ENCODE measurements at places on chromosomes 3 and 15. TPM values are rescaled to one million over a fixed set of nuclear protein-coding genes. Genes with fewer than 3 reads are reported as not detected.

DNA sequence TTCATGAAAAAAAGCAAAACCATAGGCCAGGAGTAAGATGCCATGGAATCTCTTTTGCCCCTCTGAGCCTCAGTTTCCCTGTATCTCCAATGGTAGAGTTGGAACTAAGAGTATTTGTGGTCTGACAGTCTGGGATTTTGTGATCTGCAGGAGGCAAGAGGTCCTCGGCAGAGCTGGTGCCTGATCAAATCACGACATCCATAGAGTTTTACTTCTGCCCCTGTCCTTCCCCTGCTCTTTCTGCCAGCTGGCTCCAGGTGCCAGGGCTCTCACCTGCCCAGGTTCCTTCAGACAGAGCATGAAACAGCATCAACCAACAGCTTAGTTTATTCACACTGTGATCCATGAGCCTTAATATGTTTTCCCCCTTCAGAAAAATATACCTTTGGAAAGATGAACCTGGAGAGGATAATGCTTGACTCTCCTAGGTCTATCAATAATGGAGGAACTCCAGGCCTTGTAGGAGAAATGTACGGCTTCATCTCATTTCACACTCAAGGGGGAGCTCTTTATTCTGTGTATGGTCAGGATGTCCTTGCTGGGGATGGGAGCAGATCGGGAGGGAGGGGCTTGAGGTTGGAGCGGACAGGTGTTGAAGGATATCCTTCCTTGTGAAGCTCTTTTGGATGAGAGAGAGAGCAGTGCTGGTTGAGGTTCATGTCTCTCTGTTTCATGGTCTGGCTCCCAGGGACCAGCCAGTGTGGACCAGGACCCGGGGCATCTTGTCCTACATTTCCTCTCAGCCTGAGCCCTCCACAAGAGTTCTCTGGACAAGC, 309.9 kb downstream of the RPLP1 start:
- no peak overlapping the region for H3K4me3 ChIP-seq
- H3K27ac ChIP-seq = no peak overlapping the region
- H3K27me3 ChIP-seq = peaks cover 2% of the 10 kb centered on the region
- no peaks in the 10 kb centered on the region for H3K36me3 ChIP-seq

DNA sequence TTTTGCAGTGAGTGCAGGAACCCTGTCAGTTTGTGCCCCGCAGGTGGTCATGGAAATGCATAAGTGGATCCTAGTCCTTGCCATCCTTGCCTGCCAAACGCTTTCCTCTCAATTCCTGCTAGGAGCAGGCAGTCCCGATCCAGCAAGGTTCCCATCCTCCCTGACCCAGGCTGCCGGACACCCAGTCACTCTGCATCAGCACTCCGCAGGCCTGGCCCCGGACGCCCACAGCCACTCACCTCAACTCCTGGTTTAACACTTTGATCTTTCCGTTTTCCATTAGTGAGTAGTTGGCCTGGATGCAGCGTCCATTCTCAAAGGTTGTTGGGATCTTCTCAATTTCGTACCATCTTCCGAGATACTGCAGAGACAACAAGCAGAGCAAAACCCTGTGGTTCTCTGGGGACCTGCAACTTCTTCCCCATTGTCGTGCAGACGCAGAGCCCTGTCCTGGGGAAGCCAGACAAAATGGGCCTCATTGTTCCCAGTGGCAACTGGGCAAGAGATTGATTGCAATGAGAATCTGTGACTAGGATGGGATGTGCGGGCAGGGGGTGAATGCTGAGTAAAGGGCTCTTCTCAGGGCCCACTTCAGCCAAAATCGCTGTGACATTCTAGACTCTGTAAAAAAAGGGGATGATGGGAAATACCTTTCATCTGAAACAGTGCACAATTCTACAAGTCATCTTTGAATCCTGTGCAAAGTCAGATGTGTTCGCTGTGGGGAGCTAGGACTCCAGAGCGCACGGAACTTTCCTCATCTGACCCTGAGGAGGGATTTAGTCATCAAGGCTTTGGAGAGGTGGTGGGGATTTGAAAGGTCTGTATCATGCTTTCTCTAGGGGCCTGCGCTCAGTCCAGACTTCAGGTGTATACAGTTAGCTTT, 9.9 kb downstream of the APOD start:
- H3K27me3 ChIP-seq = no peaks in the 10 kb centered on the region
- DNase-seq = no peak
- no peak overlapping the region for H3K4me3 ChIP-seq
- H3K4me1 ChIP-seq = no peaks in the 10 kb centered on the region
- no peaks in the 10 kb centered on the region for H3K36me3 ChIP-seq
- H3K27ac ChIP-seq = no peak overlapping the region

- no peaks in the 10 kb centered on the region for H3K36me3 ChIP-seq
- H3K4me3 ChIP-seq = no peak overlapping the region
- no peaks in the 10 kb centered on the region for H3K27me3 ChIP-seq
- no peak for DNase-seq
- H3K27ac ChIP-seq = no peak overlapping the region
- no peaks in the 10 kb centered on the region for H3K4me1 ChIP-seq
Observed at GRCh38 chr3:61438253-61439121, 122.9 kb upstream of the PTPRG start.

- peak overlapping the region; percentile 76 for H3K27ac ChIP-seq
- H3K4me3 ChIP-seq = peak overlapping the region; percentile 86
- H3K36me3 ChIP-seq = no peaks in the 10 kb centered on the region
Observed at GRCh38 chr15:84570164-84570735, 30.6 kb upstream of the ZSCAN2 start.

DNA sequence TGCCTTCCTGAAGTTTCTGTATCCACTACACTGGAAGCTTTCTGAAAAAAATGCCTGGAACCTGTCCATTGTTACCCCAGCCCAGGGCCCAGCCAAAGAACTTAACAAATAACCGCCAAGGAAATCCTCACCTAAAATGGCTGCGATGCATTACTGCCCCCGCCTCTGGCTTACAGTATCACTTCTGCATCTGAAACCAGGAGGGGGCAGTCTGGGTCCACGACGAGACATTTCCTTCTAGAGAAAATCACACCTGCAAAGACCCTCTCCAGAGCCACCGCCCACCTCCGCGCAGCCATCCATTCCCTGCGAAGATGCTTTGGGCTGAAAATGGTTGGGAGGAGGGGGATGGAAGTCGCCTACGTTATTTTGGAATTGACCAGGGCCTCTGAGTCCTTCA, 22.4 kb upstream of the CELF6 start:
- H3K27ac ChIP-seq = no peak overlapping the region
- no peak overlapping the region for H3K4me3 ChIP-seq
- peak; percentile 14 for DNase-seq
- H3K36me3 ChIP-seq = peaks cover 5% of the 10 kb centered on the region

DNA sequence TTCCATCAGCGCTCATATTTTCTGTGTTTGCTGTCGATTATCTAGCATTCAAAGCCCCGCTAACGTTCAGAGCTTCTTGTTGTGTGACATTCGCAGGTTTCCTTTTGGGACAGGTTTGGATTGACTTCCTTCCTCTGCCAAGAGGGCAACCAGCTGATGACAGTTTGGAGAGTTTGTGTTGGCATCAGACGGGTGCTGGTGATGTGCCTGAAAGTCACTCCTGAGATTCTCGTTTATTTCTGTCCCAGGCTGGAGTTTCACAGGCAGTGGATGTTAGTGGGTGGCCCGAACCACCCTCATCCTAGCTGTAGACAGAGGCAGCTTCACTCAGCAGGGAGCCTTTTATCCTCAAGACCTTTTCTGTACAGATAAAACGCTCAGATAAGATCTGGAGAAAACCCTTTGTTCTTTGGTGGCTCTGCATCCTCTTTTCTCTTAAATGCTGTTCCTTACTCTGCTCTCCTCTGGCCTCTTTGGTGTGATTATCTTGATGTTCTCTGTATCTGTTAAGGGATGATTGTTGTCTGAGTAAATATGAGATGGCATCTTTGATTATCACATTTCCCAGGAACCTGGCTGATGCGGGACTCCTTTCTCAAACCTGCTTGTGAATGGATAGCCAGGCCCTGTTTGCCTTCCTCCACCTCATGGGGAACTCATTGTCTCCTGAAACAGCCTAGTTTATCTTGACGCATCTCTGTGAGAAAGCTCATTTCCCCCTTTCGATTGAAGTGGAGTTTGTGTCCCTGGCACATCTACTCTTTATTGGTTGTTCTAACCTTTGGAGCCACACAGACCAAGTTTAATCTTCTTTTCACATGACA, 35.9 kb downstream of the CGNL1 start:
- no peak overlapping the region for H3K4me3 ChIP-seq
- peaks cover 3% of the 10 kb centered on the region for H3K27me3 ChIP-seq
- DNase-seq = no peak
- H3K36me3 ChIP-seq = no peaks in the 10 kb centered on the region
- no peaks in the 10 kb centered on the region for H3K4me1 ChIP-seq

The CSPG5 gene
- total RNA-seq = under 0.01 TPM

The STXBP5L gene
- total RNA-seq = not detected

The ANKRD34C gene
- total RNA-seq = not detected

All from fibroblast of lung (primary cell).